ENCODE measurements at places on chromosomes 3 and 15.

DNA sequence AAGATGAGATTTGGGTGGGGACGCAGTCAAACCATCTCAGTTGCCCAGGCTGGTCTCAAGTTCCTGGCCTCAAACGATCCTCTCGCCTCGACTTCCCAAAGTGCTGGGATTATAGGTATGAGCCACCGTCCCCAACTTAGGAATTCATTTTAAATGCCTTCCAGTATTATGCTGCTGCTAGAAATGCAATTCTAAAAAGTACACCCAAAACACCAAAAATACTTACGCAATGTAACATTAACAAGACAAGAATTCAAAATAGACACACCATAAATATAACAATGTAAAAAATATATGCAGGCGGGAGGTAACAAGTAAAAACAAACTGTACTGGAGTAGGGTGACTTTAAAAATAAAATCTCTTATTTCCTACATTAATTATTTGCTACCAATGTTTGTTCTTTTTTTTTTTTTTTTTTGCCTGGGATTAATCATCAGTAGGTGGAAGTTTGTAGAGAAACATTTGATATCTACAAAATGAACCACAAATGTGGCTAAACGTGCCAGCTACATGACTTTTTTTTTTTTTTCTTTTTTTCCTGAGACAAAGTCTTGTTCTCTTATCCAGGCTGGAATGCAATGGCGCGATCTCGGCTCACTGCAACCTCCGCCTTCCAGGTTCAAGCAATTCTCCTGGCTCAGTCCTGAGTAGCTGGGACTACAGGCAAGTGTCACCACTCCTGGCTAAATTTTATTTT, 56.8 kb downstream of the SETMAR start:
- no peak for DNase-seq

DNA sequence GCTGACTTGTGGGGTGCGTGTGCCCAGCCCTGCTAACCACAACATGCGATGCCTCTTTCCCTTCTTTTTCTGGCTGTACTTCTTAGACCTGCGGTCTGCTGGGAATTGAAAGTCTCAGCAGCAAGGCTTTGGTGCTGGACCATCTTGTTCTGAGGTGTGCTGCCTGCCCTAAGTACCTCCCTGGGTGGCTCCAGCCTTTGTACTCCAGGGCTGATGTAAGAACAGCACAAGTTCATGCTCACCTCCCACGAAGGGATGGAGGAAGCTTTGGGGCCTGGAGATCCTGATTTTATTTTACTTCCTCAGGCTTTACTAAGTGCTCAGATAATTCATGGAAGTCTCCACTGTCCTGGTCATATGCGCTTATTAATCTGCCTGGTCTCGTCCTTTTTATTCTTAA, 28.9 kb downstream of the FAM43A start:
- no peak for DNase-seq

- no peak for DNase-seq
Measured at GRCh38 chr15:90763366-90764099, 46.4 kb downstream of the BLM start.

DNA sequence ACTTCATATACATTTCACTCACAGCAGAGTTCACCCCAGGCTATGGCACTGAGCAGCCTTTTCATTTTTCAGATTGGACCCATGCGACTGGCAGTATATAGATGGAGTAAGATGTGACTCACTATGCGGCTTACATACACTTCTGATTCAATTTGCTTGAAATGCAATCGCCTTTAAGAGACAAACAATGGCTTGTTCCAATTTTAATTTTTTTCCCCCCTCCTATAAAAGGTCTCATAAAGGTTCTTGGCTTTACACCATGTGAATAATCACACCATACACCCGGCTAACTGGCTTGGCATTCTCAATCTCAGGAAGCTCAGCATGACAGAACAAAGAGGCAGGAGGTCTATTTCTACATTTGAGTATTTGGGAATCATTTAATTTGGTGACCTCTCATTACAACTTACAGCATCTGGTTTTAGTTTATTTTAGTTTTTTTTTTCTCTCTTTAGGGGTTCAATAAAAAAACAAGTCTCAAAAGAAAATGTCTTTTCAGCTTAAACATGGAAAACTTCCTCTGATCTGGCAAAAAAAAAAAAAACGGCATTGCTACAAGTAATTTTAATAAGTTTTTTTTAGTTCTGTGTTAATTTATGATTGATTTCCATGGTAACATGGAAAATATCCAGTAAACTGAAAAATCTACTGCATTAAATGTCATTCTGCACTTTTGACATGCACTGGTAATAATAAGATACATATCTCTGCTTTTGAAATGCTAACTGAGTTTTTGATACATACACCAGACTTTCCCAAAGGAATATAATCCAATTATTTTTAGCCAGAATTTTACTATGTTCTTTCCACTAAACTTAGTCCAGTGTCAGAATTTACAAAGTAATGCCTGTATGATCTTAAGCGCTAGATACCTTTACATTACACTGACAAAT, 38.8 kb downstream of the GADL1 start:
- no peak for DNase-seq

DNA sequence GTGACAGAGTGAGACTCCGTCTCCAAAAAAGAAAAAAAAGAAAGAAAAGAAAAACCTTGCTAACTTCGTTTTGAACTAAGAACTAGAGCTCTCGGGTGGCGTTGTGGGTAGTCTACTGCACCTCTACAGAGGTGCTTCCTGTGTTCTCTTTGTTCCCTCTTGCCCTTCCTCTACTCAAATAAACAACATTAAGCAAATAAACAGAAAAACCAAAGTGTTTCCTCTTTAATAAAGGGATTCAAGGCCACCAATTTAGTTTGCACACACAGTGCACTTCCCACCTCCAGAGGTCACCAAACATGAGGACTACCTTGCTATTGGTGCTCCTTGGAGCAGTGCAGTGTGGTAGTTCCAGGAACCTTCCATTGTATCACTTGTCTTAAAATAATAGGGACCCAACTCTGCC, 354.2 kb upstream of the TBL1XR1 start:
- DNase-seq, result no peak

- DNase-seq, result peak; percentile 36
Measured at GRCh38 chr3:195907934-195908693, at the start of gene TNK2. Gene TNK2 (minus strand): TSS chr3:195908551. CDS start chr3:195888588, 19,963 bp downstream.

All from stimulated activated CD8-positive, alpha-beta memory T cell treated with anti-CD3 and anti-CD28 coated beads, Interleukin-15, amount 100 ng/mL, for 24 hours (primary cell).